ENCODE measurements at places on chromosomes 6 and 20. TPM values are rescaled to one million over a fixed set of nuclear protein-coding genes. Genes with fewer than 3 reads are reported as not detected.

The GRIK2 gene
- not detected for total RNA-seq

The BTBD3 gene
- 0.80 TPM for total RNA-seq

DNA sequence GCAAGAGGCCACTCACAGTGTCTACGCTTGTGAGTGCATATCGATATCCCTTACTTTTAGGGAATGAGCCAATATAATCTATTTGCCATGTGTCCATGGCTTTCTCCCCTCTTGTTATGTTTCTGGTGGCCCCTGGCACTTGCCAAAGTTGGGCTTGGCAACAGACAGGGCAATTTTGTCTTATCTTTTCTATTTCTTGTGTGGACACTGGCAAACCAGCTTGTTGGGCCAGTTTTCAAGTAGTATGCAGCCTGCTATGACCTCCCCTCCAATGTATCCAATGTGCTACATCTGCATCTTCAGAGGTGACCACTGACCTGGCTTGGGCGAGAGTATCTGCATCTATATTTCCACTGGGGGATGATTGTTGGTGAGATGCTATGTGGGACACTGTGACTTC lies 29.2 kb downstream of the GSTA2 start:
- DNase-seq, result no peak

DNA sequence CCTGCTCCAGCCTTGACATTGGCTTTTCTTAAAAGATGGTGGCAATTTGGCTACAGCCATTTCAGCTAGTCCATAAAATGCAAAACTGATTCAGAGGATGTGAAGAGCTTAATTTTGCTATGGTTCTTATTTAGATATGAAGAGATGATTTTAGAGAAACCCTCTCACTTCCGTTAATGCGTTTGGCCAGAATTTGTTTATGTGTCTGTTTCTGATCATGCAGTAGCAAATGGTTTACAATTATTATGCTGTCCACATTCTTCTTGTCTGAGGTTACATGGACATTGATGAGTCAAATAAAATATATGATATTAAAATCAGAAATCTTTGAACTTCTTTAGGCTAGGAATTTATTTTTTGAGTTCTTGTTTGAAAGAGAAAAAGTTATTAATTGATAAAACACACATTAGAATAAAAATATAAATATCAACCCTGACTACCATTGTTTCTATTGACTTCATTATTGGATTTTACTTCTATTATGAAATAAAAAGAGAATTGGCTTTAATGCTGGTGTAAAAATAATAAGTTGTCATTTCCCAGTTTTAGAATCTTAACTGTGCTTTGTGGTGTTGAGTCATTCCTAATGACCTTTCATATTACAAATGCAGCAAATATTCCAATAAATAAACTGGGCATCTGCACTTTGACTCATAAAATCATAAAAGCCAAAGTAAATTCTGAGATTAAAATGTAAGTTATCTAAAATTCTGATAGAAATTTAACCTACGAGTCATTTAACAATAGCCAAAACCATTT lies 1286.0 kb upstream of the GJE1 start:
- no peak for DNase-seq

The CFAP61 gene
- total RNA-seq, result not detected

The NECAB3 gene
- total RNA-seq, result 19.0 TPM

DNA sequence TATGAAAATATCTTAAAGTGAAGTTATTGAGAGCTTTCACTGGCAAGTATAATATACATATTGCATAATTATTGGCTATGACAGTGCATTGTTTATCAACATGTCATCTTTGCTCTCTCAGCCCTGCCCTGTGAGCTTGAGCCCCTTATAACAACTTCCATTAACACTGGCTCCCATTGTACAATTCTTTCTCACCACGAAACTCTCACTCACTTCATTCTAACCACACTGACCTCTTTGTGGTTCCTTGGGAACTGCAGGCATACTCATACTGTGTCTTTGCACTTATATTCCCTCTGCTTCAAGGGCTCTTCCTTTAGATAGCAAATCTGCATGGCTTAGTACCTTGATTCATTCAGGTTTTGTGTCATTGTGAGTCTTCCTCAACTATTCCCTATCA lies 411.8 kb downstream of the CDKAL1 start:
- DNase-seq, result no peak

- DNase-seq, result no peak
Measured at GRCh38 chr6:54085541-54085940, 25.7 kb upstream of the MLIP start.

The C20orf144 gene
- 0.24 TPM for total RNA-seq

GRCh38 chr6:135722679-135723078 lies 128.8 kb upstream of the PDE7B start:
- no peak for DNase-seq

The TMEM74B gene
- total RNA-seq, result not detected

DNA sequence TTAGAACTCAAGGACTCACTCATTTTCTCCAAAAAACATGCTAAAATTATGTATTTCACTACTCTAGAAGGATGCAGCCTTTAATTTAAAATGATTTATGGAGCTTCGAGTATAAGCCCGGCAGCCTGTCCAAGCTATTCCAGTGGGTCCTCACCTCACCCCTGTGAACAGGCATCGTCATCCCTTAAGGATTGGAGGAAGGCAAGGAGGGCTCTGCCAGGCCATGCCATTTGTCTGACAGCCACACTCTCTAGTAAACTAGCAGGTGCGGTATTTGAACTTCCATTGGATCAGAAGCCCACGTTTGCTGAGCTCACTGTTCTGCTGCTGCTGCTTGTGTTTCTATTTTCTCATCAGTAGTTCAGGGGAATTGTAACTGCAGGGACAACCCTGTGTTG lies 39.8 kb upstream of the NAA20 start:
- no peak for DNase-seq

The SRMS gene
- total RNA-seq, result not detected

- no peak for DNase-seq
Measured at GRCh38 chr20:12740647-12741046, 268.1 kb upstream of the SPTLC3 start.

DNA sequence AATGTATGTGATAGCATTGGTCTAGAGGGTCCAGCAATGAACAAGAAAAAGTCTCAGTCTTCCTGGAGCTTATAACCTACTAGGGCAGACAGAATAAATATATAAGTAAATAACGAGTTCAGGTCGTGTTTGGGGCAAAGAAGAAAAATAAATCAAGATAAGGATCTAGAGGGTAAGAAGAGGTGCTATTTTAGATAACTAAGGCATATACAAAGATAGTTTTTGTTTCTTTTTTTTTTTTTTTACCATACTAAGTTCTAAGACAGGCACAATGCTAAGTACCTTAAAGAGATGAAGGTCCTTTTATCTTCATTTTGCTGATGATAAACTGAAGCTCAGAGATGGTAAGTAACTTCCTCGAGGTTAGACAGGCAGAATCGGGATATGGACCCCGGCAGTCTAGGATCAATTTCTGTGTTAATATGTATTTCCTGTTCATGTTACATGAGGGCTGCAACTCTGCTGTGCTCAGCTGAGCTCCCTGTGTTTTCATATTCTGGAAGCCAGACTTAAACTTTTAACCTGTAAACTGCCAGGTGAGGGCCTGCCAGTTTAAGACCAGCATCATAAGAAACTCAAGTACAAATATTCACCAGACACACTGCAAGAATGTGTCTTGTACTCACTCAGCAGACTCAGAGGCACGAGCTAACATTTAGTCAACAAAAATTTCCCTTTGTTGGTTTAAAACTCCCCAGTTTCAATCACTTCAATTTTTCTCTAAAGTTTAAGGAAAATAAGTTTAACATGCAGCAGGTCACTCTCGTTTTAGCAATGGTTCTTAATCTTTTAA lies 23.3 kb downstream of the SESN1 start:
- DNase-seq, result no peak

The MARCKS gene
- 0.96 TPM for total RNA-seq

- DNase-seq, result no peak
Measured at GRCh38 chr20:32978009-32978335, 26.3 kb downstream of the SUN5 start.

- DNase-seq, result no peak
Measured at GRCh38 chr6:92468066-92468465, 951.3 kb downstream of the EPHA7 start.

The HLA-F gene
- 222 TPM for total RNA-seq

Data from CD8-positive, alpha-beta memory T cell (primary cell).